ENCODE measurements at places on chromosomes 7 and 10.

- no peak for DNase-seq
Measured at GRCh38 chr7:25884265-25884828, 267.7 kb upstream of the NFE2L3 start.

DNA sequence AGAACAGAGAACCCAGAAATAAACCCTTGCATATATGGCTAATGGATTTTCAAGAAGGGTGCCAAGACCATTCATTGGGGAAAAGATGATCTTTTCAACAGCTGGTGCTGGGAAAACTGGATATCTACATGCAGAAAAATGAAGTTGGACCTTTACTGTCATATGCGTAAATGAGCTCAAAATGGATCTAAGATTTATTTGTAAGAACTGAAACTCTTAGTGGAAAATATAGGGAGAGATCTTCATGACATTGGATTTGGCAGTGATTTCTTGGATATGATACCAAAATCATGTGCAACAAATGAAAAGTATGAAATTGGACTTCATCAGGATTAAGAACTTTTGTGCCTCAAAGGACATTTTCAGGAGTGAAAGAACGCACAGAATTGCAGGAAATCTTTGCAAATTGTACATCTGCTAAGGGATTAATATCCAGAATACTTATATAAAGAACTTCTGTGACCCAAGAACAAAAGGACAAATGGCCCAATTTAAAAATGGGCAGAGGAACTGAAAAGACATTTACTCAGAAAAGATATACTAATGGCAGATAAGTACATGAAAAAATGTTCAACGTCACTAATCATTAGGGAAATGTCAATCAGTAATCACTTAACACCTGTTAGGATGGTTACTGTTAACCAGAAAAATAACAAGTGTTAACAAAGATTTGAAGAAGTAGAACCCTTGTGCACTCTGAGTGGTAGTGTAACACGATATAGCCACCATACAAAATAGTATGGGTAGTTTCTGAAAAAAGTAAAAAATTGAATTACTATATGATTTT lies 6.1 kb downstream of the DBF4 start:
- DNase-seq, result no peak

- DNase-seq, result no peak
Measured at GRCh38 chr10:10397906-10398305, 619.8 kb upstream of the CELF2 start.

- DNase-seq, result no peak
Measured at GRCh38 chr7:105306298-105306748, 82.4 kb downstream of the SRPK2 start.
